Activated CD4-positive, alpha-beta T cell treated with anti-CD3 and anti-CD28 coated beads, Interleukin-2, amount 50 U/mL, for 48 hours (primary cell): ENCODE measurements at places on chromosomes 1 and 21.
A peak's percentile ranks its signal among the peaks of the same experiment; 100 is the strongest.

DNA sequence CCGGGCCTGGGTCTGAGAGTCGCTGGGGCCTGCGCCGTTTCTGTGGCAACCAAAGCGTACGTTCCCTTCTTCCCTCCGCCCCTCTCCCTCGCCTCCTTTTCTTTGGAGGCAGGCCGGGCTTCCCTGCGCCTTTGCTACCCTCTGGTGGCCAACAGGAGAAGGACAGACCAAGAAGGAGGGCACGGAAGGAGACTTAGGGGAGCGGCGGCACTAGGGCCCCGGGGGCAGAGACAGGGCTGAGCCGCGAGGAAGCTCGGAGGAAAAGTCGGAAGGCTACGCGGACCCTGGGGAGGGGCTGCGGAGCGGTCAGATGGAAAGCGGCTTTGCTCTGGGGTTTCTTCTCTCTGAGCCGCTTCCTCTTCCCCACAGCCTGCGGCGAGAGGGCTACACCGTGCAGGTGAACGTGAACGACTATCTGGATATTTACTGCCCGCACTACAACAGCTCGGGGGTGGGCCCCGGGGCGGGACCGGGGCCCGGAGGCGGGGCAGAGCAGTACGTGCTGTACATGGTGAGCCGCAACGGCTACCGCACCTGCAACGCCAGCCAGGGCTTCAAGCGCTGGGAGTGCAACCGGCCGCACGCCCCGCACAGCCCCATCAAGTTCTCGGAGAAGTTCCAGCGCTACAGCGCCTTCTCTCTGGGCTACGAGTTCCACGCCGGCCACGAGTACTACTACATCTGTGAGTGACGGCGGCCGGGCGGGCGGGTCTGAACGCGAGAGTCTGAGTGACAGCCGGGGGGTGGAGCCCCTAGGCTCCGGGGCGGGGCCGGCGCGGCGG lies 6.3 kb downstream of the EFNA3 start:
- peak; percentile 94 for DNase-seq

GRCh38 chr1:147586414-147586813 lies 45.1 kb downstream of the BCL9 start:
- DNase-seq: no peak

GRCh38 chr21:33402001-33402979 lies 923 bp upstream of the IFNGR2 start:
- DNase-seq: peak; percentile 7

DNA sequence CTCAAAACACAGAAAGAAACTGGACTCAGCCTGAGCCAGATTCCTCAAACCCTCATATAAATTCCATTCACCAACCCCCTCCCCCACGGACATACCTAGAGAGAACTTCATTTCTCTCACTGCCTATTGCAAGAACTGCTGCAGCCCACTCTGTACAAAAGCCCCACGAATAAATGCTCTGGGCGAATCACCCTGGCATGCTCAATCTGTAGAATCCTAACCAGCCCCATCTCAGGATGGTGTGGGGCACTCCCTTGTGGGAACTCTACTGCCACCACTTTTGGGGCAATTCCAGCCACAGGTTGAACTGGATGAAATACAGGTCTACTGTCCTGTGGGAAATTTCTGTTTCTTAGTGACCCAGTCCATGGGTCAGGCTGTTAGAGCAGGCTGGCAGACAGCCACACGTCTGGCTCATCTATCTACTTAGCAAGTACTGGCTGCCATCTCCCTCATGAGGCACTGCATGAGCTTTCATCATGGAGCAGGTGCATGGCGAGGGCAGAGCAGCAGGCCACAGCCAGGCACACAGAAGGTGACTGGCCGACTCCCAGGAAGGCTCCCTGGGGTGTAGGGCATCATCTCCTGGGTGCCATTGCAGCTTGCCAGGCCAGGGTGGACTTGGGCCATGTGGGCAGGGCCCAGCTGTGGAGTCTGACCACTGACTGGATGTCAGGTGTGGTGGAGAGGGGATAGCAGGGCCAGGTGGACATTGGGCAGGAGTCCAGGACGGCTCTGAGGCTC lies 1.6 kb upstream of the C1orf35 start:
- no peak for DNase-seq

- DNase-seq: no peak
These were observed 119.2 kb downstream of the SYF2 start for GRCh38 chr1:25113086-25113485.

GRCh38 chr1:86938855-86939254 lies 24.4 kb downstream of the HS2ST1 start:
- no peak for DNase-seq

- no peak for DNase-seq
These were observed 183.9 kb downstream of the C1orf94 start for GRCh38 chr1:34360574-34360973.

DNA sequence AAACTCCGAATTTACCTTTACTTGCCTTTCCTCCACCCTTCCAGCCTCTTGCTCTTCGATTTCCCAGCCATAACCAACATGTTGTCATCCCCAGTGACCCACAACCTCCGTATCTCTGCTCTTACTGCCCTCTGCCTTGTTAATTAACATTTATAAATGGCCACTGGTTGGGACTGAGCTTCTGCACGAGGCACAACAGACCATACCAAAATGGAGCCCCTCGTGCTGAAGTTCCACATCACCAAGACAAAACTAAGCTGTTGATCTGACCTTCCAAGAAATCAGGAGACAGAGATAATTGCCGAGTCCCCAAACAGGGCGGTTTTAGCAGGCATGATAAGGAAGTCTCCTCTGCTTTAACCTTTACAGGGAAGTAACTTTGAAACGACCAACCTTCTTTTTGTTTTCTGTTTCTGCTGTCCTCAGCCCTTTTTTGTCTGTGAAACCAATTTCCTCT lies 71.9 kb downstream of the NMNAT2 start:
- DNase-seq: no peak

- no peak for DNase-seq
These were observed 6.5 kb downstream of the DCAF8 start for GRCh38 chr1:160255781-160256300.

DNA sequence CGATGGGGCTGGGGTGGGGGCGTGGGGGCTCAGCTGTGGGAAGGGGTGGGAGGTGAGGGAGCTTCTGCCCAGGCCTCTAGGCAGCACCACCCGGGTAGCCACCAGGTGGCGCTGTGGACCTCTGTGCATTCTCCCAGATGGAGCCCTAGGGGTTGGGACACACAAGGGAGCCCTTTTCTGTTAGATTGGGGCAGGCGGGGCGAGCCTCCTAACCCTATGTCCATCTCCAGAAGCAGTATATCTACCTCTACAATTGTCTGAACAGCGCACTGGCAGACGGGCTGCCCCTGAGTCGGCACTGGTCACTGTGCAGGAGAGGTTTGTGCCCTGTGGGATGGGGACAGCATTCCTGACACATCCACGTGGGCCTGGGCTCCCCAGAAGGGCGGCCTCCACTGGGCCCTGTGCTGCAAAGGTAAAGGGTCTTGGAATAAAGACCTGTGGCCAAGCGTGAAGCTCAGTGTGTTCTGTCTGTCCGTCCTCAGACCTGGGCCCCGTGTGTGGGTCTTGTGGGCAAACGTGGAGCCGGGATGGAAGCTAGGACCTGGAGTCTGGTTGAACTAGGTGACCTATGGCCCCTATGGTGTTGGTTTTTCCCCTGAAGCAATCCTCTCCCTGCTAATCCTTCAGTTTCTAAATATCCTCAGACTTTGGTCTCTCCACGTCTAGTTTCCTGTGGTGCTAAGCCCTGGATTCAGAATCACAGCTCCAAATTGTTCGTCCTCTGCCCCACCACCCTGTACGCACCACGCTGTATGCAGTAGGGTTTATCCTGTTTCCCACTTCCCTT lies 4.4 kb upstream of the LGR6 start:
- DNase-seq: peak; percentile 85

- DNase-seq: peak; percentile 92
These were observed 67.8 kb downstream of the OBSCN start for GRCh38 chr1:228275430-228276173.

DNA sequence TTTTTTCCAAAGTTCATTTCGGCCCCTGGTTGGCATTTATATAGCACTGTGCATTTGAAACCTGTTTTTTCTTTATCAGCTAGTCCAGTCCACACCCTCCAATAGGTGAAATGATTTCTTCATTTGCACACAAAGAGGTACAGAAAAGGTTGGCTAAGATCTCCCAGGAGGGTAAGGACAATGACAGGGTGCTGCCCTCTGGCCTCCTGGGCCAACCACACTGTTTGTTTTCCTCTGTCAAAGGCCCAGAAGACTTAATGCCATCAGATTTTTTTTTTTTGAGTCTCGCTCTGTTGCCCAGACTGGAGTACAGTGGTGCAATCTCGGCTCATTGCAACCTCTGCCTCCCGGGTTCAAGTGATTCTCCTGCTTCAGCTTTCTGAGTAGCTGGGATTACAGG lies 70.1 kb upstream of the EFHD2 start:
- no peak for DNase-seq

- peak; percentile 30 for DNase-seq
These were observed 595 bp downstream of the AK2 start for GRCh38 chr1:33036051-33036525.

- no peak for DNase-seq
These were observed 7.3 kb downstream of the GLMN start for GRCh38 chr1:92291372-92291999.

GRCh38 chr1:17113963-17114362 lies 5.3 kb downstream of the PADI2 start:
- no peak for DNase-seq

DNA sequence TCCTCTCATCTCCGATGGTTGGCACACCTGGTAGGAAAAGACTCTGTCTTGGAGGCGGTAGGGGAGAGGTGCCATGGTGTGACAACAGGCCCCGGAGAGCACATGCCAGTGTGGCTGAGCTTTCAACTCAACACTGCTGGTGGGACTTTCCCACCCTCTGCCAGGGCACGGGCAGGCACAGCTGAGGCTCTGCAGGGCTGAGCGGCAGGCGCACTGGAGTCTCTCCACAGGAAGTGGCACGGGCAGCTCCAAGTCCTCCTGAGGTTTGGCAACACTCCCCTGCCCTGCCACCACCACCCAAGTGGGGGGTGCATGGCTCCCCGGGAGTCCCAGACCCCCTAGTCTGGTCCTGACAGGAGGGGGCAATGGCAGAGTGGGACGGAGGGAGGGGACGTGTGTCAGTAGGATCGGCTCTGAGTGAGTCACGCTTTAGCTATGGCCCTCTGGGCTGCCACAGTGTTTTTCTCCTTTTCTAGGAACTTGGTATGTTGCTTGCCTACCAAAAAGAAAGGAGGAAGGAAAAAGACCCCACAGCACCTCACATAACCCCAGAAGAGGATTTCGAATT lies 27.3 kb upstream of the EVA1B start:
- peak; percentile 45 for DNase-seq

GRCh38 chr1:109564194-109564878 lies 15.9 kb downstream of the GNAI3 start:
- no peak for DNase-seq

GRCh38 chr21:27258742-27259448 lies 292.0 kb upstream of the ADAMTS5 start:
- DNase-seq: no peak

GRCh38 chr1:56200896-56201295 lies 378.5 kb downstream of the PLPP3 start:
- DNase-seq: no peak

- DNase-seq: no peak
These were observed 6.6 kb downstream of the SORT1 start for GRCh38 chr1:109391157-109391556.

DNA sequence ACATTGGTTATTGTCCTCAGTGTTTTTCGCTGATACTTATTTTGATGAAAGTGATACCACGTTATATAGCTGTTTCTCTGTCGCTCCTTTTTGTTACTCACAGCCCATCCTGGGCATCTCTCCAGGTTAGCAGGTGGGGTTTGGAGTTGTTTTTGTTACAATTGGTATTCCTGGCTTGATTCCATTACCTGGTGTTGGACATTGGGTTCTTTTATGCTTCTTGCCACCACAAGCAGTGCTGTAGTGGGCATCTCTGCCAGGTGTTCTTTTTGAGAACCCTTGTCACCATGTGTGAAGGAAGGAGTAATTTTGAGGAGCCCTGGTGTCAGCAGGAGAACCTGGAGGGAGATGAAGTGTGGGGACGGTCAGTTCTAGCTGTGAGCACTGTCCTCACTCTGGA lies 47.5 kb upstream of the PWP2 start:
- no peak for DNase-seq

- no peak for DNase-seq
These were observed 64.4 kb upstream of the GRHL3 start for GRCh38 chr1:24254783-24255182.

GRCh38 chr1:4153571-4153970 lies 253.5 kb upstream of the C1orf174 start:
- DNase-seq: no peak

DNA sequence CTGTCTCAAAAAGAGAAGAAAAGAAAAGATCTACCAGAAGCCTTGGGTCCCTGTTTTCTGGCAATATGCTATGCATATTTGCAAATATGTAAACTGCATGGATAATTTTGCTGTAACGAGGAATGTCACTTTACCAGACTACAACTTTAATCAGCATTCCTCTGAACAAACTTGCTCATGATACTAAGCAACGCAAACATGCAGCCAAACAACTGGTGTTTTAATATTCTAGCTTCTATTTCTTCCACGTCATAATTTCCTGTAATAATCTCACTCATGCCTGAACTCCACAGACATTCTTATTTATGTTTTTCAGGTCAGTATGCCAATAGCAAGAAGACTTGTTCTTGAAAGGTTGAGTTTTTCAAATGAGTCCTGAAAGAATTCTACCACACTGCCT lies 114.1 kb downstream of the SIM2 start:
- no peak for DNase-seq

DNA sequence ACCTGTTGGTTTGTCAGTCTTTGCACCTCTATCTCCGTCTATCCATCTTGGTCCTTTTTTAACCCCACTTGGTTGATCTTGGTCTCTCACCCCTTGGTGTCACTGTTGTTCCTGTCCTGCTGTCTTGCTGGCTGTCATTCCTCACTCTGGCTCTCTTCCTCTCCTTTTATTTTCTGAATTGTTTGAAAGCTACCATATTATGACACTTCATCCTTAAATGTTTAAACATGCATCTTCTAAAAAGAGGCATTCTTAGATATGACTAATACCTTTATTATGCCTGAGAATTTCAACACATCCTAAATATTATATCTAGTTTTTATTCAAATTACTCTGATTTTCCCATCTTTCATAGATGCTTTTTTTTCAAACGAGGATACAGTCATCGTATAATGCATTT lies 37.0 kb downstream of the BACH1 start:
- DNase-seq: no peak

DNA sequence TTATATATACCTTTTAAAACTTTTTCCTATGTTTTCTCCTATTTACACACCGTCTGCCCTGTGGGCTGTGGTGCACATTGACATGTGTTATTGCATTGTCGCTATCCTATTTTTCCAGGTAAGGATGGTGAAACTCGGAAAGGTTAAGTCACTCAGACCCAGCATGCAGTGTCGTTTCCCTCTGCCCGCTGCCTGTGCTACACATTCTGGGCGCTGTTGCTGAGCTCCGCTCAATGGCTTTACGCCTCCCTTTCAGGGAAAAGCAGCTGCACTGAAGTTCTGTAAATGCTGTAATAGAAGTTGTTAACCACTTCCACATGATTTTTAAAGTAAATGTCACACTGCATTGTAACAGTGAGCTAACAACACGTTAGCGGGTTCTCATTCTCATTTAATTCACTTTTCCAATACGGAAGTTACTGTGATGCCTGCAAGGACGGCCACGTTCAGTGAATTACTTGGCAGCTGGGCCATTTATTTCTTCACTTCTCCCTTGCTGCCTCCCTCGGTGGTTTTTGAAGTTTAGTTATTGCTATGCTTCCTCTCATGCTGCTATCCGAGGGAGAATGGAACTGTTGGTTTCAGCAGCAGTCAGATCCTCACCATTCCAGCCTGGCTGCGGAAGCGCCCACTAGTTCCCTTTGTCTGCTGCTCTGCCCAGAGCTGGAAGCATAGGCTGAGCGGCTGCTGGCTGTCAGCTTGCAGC lies 288.7 kb downstream of the SPATA17 start:
- DNase-seq: no peak
